HT1080 (cell line): ENCODE measurements at places on chromosomes 1 and 21. TPM values are rescaled to one million over a fixed set of nuclear protein-coding genes. Genes with fewer than 3 reads are reported as not detected.

The CCDC185 gene
- total RNA-seq = not detected in 2 replicates

- DNase-seq = no peak
Measured at GRCh38 chr1:203537806-203538464, 44.0 kb downstream of the OPTC start.

DNA sequence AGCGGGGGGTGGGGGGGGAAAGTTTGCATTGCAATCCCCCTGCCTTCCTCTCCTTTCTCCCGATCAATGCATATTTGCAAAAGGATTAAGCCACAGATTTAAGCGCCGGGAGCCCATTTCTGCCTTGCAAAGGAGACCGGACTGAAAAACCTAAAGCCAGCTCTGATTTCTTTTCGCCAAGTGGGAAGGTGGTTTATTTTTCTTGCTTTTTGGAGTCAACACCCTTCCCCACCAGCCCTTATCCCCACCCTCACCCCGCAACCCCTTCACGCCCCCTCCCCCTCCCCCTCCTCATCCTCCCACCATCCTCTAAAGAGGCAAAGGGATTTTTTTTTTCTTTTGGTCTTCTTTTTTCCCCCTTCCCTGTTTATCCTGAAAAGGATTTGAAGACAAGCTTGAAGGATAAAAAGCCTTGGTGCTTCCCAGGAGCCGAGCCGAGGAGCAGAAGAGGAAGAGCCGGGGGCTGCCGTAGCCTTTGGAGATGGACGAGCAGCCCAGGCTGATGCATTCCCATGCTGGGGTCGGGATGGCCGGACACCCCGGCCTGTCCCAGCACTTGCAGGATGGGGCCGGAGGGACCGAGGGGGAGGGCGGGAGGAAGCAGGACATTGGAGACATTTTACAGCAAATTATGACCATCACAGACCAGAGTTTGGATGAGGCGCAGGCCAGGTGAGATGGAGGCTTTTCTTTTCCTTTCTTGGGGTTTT lies 513 bp downstream of the PBX1 start:
- no peak for DNase-seq

GRCh38 chr1:36199934-36200741 lies 24.1 kb upstream of the THRAP3 start:
- peak; percentile 58 for DNase-seq
